ENCODE measurements at places on chromosomes 4 and X.

DNA sequence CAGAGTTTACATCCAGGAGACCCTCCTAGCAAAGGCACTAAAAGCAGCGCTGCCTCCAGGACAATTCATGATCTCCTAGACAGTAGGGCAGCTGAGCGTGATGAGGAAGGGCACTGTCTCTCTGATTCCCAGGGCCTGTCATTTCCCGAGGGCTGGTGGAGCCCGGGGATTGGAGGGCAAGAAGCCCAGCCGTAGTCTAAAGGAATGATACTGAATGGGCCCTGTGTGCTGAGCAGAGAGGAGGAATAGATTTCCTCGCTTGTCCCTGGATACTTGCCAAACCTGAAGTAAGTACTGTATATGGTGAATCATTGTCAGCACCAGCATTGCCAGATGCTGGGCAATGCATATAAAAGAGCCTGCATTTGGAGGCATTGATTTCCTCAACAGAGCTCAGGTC lies 88.0 kb upstream of the SLITRK2 start:
- no peak for DNase-seq

GRCh38 chrX:56793112-56793430 lies 64.0 kb downstream of the NBDY start:
- DNase-seq: no peak

GRCh38 chrX:94178145-94178788 lies 504.3 kb downstream of the FAM133A start:
- DNase-seq: no peak

GRCh38 chrX:49925176-49925575 lies 2.8 kb downstream of the CLCN5 start:
- DNase-seq: no peak

DNA sequence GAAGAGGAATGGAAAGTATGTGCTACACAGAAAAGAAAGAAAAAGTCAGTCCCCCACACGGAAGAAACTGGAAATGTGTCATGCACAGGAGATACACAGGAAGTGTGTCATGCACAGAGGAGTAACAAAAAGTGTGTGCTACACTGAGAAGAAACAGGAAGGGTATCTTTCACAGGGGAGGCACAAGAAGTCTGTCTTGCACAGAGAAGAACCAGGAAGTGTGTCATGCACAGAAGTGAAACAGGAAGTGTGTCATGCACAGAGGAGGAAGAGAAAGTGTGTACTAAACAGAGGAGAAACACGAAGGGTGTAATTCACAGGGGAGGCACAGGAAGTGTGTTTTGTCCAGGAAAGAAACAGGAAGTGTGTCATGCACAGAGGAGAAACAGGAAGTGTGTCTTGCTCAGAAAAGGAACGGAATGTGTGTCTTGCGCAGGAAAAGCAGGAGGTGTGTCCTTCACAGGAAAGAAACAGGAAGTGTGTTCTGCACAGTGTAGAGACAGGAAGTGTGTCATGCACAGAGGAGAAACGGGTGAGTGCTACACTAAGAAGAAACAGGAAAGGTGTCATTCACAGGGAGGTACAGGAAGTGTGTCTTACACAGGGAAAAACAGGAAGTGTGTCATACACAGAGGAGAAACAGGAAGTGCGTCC lies 527.2 kb upstream of the PRKX start:
- DNase-seq: no peak

- DNase-seq: no peak
Measured at GRCh38 chrX:139691843-139692505, 16.0 kb downstream of the MCF2 start.

DNA sequence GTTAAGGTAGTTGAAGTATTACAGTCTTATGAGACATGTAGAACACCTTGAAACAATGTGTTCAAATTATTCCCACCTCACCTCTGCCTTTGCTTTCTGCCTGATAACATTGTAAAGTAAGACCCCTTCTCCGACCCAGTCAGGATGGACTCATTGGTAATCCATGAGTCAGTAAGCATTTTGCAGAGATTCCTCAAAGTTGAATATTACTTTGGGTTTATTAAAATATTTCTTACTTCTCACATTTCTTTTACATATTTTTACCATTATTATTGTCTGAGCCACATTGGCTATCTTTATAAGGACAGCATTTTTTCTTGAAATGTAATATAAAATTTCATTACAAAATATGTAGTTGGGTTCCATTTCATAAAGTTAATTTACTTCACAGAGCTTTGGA lies 201.6 kb downstream of the BMPR1B start:
- DNase-seq: no peak

- DNase-seq: no peak
Measured at GRCh38 chrX:35842674-35843073, 44.5 kb downstream of the MAGEB16 start.

- no peak for DNase-seq
Measured at GRCh38 chrX:129653971-129654651, 645 bp downstream of the APLN start.

DNA sequence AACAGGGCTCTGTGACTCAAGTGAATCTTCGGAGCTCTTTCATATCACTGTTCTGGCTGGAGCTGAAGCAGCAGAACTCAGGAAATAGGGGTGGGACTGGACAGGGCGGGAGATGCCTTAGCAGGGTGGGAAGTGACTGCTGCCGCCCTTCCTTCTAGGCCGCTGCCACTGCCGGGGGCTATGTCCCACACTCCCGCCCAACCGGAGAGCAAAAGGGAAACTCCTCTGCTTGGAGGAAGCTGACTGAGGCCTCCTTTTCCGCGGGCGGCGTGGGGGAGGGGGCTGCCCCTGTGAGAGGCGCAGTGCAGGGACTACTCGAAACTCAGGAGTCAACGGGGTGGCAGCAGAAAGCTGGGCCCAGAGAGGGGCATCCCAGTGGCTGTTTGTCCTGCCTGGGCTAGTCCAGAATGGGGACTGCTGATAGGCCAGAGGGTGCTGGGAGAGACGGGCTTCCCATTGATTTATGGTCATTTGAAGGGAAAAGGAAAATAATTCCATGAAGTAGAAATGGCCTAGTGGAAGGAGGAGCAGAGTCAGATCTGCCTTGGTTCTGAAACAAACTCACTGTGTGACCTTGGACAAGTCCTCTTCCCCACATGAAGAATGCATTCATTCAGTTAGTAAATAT lies 36.9 kb downstream of the STARD8 start:
- DNase-seq: no peak
